ENCODE measurements at places on chromosomes 7 and 10.

DNA sequence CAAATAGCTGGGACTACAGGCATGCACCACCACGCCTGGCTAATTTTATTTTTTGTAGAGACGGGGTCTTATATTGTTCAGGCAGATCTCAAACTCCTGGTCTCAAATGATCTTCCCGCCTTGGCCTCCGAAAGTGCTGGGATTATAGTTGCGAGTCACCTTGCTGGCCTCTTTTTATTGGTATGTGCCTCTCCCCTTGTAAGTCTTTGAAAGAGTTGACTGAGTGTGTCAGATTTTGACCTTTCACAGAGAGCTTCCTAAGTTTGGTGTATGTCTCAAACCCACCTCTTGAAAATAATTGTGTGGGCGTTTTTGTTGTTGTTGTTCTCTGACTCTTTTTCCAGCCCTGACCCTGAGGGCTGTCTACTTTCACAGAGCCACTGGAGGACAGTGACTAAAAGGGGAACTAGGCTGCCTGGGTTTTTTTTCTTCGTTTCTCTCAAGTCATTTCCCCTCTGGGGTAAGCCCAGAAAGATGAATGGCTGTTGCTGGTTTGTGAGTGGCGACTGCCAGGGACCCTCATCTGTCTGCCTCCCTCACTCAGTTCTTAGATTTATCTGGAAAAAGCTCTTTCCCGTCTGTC, 262.8 kb downstream of the ZEB1 start:
- peak; percentile 28 for DNase-seq

GRCh38 chr7:96823274-96823673, 113.6 kb upstream of the SEM1 start:
- DNase-seq: no peak

GRCh38 chr7:43612599-43613589, 30.0 kb downstream of the STK17A start:
- no peak for DNase-seq

- no peak for DNase-seq
Observed at GRCh38 chr7:112449353-112449752, 907 bp upstream of the IFRD1 start.
